ENCODE measurements at places on chromosomes 13 and 19.

DNA sequence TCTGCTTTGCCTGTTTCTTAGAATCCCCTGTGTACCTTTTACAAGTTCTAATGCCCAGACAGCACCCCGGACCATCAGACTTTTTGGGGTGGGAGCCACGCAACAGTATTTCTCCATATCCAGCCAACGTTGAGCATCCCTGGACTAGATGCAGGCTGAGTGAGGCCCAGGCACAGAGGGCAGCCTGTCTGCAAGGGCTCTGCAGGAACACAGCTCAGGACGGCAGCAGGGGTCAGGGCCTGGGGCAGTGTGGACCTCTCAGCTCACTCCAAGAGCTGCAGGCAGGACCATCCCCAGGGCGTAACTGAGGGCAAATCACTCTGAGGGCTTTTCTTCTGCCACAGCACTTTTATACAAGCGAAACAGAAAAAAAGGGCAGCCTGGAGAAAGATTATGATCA, 95.8 kb downstream of the DNAJC15 start:
- no peak for DNase-seq

- peak; percentile 61 for DNase-seq
Observed at GRCh38 chr19:10431943-10432735, 11.8 kb downstream of the PDE4A start.

DNA sequence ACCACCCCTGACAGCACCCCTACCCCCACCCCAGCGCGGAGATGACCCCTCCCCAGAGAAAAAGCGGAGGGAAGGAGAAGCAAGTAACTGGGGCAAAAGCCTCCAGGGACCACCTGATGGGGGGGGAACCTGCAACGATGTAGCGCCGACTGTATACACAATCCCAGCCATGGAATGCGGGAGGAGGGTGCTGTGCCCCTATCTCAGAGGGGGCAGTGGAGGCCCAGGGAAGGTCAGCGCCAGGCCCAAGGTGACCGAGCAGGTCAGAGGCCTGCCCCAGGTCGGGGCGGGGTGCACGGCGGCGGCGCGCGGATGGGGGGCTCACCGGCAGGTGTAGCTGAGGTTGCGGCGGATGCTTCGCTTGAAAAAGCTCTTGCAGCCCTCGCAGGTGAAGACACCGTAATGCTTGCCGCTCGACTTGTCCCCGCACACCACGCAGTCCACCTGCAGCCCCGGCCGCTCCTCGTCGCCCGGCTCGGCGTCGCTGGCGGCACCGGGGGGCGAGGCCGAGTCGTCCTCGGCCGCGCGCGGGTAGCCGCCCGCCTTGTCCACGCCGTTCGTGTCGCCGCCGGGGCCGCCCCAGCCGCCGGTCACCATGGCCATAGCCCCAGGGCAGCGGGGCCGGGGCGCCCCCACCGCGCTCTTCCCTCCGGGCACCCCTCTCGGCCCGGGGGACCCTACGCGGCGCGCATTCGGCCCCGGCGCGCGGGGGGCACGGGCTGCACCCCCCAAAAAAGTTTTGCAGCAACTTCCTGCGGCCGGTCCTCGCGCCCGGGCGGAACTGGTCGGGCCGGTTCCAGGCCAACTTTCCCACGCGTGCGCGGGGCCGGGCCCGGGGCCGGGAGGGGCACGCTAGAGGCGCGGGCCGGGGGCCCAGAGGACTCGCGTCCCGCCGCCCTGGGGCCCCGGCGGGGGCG, 843 bp downstream of the NR2F6 start:
- no peak for DNase-seq

DNA sequence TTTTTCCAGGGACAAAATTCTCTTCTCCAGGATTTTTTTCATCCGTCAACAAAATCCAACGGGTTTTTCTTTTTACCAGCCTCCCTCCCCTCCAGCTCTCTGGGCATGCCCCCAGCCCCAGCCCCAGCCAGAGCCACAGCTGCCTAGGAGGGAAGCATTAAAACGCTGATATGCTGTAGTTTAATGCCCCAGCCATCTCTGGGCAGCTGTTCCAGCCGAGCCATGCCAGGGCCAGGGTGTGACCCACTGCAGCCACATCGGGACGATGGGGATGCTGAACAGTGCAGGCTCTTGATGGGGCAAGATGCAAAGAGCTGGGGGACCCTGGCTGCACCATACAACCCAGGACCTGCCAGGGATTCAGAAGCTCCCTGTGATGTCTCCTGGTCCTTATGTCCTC, 32.1 kb downstream of the TSHZ3 start:
- DNase-seq: no peak

DNA sequence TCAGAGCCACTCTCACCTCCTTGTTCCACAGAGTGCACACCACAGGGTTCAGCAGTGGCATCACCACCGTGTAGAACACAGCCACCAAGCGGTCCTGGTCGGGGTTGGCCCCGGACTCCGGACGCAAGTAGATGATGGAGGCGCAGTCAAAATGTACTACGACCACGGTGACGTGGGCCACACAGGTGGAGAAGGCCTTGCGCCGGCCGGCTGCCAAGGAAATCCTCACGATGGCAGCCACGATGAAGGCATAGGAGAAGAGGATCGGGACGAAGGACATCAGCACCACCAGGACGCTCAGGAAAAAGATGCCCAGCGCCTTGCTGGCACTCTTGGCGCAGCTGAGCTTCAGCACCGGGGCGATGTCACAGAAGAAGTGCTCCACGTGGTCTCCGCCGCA, 33.9 kb downstream of the SYDE1 start:
- DNase-seq: no peak

DNA sequence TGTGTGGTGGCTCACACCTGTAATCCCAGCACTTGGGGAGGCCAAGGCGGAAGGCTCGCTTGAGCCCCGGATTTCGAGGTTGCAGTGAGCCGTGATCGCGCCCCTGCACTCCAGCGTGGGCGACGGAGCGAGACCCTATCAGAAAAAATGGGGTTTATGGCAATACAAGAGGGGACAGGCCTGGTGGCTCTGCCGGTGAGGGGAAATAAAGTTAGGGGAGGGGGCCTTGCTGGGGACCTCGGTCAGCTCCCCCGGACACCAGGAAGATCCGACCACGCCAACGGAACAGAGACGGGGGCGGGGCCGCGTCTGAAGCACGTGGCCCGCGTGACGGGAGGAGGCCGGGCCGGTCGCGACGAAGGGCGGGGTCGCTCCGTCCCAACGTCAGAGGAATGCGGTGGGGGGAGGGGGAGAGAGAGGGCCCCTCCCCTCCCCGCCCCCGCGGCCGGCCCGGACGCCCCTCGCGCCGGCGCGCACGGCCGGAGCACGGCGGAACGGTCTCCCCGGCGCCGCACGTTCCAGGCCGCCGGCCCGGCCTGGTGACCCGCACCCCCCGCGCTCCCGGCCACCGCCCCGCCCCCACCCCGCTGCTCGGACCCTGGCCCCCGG, 1.9 kb upstream of the HNRNPL start:
- peak; percentile 88 for DNase-seq

- no peak for DNase-seq
Observed at GRCh38 chr13:110330491-110331011, 23.5 kb downstream of the COL4A2 start.

DNA sequence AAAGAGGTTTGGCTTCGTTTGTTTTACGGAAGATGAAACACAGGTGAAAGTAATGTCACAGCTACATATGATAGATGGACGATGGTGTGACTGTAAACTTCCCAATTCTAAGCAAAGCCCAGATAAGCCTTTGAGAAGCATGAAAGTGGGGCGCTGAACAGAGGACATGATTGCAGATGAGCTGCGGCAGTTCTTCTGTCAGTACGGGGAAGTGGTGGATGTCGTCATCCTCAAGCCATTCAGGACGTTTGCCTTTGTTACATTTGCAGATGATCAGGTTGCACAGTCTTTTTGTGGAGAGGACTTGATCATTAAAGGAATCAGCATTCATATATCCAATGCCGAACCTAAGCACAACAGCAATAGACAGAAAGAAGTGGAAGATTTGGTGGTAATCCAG, 111.5 kb upstream of the DIAPH3 start:
- no peak for DNase-seq

GRCh38 chr13:44719857-44720671, 143.9 kb upstream of the TSC22D1 start:
- no peak for DNase-seq

- no peak for DNase-seq
Observed at GRCh38 chr13:34070544-34071303, 252.8 kb downstream of the RFC3 start.

GRCh38 chr13:113090415-113090770, 15.2 kb upstream of the F7 start:
- no peak for DNase-seq

DNA sequence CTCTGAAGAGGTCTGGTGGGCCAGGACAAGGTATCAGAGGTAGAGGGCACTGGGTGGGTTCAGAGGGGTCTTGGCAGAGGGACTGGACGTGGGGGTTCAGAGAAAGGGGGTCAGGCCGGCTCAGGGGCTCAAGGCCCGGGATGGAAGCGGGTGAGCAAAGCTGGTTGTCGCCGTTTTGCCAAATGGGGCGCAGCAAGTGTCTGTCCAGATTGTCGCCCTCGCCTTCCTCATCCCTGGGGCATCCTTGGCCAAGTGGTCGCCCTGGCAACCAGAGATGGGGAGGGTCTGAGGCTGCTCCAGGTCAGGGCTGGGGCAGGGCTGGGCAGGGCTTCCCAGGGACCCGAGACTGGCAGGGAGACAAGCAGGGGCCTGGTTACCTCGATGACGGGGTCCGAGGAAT, 6.8 kb downstream of the DOHH start:
- no peak for DNase-seq

DNA sequence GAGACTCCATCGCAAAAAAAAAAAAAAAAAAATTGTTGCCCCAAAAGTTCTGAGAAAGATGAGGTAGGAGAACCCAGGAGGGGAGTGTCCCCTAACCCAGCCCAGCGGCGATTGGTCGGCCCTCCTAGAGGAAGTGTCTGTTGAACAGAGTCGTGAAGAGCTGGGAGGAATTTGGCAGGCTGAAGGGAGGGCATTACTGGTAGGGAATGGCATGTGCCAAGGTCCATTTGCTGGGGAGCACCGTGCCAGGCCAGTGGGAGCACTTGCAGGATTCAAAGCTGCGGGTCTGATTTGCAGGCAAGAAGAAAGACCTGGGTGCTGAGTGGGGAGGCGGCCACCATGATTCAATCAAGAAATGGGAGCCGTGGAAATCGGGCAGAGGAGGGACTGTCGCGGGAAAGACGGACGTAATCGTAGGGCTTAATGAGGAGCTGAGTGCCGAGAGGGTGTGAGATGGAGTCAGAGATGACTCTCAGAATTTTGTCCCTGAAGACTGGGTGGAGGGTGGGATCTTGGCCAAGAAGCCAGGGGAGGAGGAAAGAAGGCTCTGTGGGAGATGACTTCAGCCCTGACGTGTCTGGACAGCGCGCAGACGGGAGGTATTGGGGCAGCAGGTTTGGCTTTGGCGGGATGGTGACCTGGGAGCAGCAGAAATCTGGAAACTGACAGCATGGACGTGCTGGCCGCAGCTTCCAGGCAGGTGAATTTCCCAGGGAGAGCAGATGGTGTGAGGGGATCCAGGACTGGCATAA, 15.4 kb downstream of the CERS4 start:
- no peak for DNase-seq

GRCh38 chr13:23289917-23290357, 109.2 kb downstream of the SGCG start:
- DNase-seq: no peak

DNA sequence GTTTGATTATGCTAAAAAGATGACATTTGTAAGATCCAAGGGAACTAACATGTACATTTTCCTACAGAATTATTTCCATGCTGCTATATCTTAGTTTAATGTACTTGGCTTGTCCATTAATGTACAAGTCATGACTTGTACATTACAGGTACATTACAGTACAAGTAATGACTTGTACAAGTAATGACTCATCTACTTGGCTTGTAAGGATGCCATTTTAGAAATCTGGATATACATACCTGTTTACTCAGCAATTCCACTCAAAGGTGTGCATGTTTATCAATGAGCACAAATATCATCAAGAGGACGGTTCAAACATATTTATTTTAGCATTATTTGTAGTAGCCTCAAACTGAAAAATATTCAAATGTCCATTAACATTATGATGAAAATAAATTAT, 87.0 kb upstream of the TRPC4 start:
- no peak for DNase-seq

DNA sequence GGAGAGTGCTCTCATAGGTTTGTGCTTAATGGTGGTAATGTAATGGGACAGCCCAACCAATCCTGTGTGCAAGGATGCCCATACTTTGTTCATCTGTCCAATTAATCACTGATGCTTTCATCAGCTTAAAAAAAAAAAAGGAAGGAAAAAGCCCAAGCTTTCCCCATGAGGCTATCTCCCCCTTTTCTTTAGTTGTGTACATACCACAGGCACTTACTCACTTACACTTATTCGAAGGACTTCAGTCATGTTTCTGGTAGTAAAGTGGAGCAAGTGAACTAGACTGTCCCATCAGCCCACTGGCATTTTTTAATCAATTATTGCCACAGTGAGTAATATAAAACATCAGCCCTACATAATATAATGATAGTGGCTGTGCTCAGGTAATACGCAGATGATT, 183.5 kb upstream of the UFM1 start:
- no peak for DNase-seq

GRCh38 chr19:28887920-28888618, 324.9 kb downstream of the UQCRFS1 start:
- DNase-seq: no peak

DNA sequence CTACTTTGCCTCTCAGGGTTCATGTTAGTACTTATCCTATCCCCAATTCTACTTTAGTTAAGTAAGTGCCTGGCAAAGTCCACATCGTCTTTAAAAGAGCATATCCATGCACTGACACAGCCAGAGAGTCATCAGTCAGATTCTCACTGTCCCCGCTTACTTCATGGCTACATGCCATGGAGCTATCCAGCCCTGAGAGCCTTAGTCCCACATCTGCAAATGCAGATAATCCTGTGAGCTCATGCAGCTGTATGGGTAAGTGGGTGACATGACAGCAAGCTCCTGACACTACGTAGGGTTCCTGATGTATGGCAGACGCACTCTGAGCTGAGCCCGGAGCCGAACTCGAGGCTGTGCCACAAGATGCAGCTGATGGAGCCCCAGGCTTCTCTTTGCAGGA, 661.5 kb downstream of the LIG4 start:
- no peak for DNase-seq

All from CD4-positive, alpha-beta T cell treated with Interleukin-2 at 100 ng/mL for 4 hours (primary cell).